Kidney capillary endothelial cell (primary cell): ENCODE measurements at places on chromosomes 1 and 21.

- no peak for DNase-seq
Observed at GRCh38 chr21:26956216-26956615, 10.7 kb downstream of the ADAMTS5 start.

DNA sequence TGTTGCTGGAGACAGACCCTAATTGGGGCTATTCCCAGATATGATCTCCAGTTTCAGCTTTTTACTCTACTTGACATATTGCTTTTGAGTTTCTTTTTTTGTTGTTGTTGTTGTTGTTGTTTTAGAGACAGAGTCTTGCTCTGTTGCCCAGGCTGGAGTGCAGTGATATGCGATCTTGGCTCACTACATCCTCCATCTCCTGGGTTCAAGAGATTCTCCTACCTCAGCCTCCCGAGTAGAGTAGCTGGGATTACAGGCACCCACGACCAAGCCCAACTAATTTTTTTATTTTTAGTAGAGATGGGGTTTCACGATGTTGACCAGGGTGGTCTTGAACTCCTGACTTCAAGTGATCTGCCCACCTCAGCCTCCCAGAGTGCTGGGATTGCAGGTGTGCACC, 1.3 kb upstream of the SRP9 start:
- DNase-seq: no peak

GRCh38 chr1:244181867-244182266, 130.8 kb downstream of the ZBTB18 start:
- DNase-seq: no peak

- DNase-seq: no peak
Observed at GRCh38 chr1:224513383-224513782, 78.8 kb upstream of the WDR26 start.

- no peak for DNase-seq
Observed at GRCh38 chr21:24716281-24716918, 890.9 kb downstream of the MRPL39 start.

GRCh38 chr1:82227306-82228095, 426.8 kb downstream of the ADGRL2 start:
- no peak for DNase-seq

- no peak for DNase-seq
Observed at GRCh38 chr1:34590211-34590623, 164.6 kb upstream of the GJB5 start.

DNA sequence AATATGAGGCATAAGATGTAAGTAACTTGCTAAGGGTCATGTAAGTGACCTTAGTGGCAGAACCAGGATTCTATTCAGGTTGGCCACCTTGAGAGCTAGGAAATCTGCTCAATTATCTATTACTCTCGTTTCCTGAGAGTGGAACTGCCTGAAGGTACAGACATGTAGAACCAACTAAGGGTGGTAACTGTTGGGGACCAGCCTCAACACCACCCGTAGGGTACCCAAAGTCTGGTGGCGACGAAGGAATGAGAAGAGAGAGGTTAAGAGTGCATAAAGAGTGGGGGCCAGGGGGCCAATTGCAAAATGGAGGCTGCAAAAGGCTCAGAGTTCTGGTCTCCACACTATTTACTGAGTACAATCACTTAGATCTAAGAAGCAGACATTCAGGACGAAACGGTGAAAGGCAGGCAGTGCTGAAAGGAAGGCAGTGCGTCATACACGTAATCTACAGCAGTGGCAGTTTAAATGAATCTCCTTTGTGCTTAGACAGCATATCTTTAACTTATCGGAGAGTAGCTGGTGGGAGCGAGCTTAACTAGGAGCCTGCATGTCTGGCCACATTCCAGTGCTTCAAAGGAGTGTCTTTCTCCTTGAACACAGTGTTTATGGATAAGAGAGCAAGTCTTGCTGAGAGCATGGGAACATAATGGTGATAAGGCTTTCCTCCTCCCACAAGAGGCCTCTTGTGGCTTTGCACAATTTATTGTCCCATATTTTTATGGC, 25.0 kb downstream of the SRSF4 start:
- peak; percentile 33 for DNase-seq

- peak; percentile 76 for DNase-seq
Observed at GRCh38 chr1:1402072-1402900, 3.2 kb upstream of the CCNL2 start.

GRCh38 chr1:174841747-174842146, 158.0 kb upstream of the CACYBP start:
- no peak for DNase-seq

DNA sequence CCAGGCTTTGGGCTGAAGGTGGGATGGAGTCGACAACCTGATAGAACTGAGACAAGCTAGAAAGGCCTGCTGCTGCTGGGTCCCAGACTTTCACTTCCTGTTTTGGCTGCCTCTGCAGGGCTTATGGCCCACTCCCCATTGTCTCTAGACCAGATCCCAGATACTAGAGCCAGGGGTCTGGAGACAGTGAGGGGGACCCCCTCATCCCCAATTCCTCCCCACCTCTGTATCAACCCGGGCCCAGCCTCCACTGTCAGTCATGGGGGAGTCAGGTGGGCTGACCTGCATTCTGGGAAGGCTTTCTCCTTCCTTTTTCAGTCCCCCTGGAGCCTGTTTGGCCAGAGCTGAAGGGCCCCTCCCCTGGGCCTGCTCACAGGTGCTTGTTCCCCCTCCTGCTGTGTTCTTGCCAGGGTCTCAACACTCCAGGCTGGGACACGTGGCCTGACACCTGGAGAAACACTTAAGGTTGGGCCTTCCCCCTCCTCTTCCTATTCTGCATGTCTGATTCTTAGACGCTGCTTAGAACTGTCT, 18.0 kb upstream of the ETV3L start:
- no peak for DNase-seq

- no peak for DNase-seq
Observed at GRCh38 chr21:44265734-44266270, 4.1 kb upstream of the DNMT3L start.

- peak; percentile 9 for DNase-seq
Observed at GRCh38 chr1:34270181-34270580, 93.5 kb downstream of the C1orf94 start.

DNA sequence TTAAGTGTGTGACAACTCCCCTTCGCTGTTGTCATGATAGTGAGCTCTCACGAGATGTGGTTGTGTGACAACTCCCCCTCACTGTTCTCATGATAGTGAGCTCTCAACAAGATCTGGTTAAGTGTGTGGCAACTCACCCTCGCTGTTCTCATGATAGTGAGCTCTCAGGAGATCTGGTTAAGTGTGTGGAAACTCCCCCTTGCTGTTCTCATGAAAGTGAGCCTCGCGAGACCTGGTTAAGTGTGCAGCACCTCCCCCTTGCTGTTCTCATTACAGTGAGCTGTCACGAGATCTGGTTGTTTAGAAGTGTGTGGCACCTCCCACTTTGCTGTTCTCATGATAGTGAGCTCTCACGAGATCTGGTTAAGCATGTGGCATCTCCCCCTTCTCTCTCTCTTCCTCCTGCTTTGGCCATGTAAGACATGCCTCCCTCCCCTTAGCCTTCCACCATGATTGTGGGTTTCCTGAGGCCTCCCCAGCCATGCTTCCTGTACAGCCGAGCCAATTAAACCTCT, 25.1 kb upstream of the LSS start:
- DNase-seq: no peak

DNA sequence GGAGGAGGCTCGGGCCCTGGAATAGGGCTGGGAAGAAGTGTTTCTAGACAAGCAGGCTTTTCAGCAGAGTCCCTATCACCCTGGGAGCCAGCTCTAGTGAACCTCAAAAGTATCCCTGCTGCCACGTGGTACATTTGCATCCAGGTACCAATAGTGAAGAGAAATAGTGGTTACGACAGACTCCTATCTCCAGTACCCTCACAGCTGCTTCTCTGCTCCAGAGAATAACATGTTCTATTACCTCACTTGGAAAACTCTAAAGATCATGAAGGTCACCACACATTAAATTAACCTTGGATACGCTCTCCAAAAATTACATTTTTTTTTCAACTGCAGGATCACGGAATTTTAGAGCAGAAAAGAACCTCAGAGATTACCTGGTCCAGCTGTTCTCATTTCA, 230.4 kb upstream of the PLD5 start:
- no peak for DNase-seq

GRCh38 chr1:232980355-232980978, 30.1 kb downstream of the NTPCR start:
- DNase-seq: no peak
